ENCODE measurements at places on chromosomes 1 and 21. TPM values are rescaled to one million over a fixed set of nuclear protein-coding genes. Genes with fewer than 3 reads are reported as not detected.

The RUNX3 gene
- total RNA-seq, result not detected

The KIF21B gene
- total RNA-seq, result 0.63 TPM

The PRAMEF6 gene
- not detected for total RNA-seq

The NCDN gene
- 38.3 TPM for total RNA-seq

The KCNH1 gene
- 7.3 TPM for total RNA-seq

The HSD3B2 gene
- not detected for total RNA-seq

The LRRC53 gene
- not detected for total RNA-seq

The CA14 gene
- total RNA-seq, result not detected

The SYT14 gene
- 0.10 TPM for total RNA-seq

The RHBDL2 gene
- total RNA-seq, result not detected

The C1orf115 gene
- total RNA-seq, result 5.9 TPM

The IGSF9 gene
- not detected for total RNA-seq

DNA sequence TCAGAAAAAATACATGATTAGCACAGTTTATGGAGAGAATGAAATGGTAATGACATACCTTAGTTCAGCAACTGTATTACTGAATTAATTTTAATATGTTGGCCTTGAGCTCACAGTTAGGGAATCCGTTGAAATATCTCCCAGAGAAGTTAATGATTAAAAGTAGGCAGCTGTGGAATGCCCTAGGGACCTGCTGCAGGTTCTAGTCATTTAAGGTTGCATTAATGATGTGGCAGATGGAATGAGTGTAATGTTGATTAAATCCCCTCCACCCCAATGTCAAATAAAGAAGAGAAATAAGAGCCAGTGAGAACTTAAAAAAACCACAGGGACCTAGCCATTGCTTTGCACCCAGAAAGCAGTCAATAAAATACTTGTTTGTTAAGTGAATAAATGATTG, 40.3 kb upstream of the TRIM45 start:
- DNase-seq, result no peak

DNA sequence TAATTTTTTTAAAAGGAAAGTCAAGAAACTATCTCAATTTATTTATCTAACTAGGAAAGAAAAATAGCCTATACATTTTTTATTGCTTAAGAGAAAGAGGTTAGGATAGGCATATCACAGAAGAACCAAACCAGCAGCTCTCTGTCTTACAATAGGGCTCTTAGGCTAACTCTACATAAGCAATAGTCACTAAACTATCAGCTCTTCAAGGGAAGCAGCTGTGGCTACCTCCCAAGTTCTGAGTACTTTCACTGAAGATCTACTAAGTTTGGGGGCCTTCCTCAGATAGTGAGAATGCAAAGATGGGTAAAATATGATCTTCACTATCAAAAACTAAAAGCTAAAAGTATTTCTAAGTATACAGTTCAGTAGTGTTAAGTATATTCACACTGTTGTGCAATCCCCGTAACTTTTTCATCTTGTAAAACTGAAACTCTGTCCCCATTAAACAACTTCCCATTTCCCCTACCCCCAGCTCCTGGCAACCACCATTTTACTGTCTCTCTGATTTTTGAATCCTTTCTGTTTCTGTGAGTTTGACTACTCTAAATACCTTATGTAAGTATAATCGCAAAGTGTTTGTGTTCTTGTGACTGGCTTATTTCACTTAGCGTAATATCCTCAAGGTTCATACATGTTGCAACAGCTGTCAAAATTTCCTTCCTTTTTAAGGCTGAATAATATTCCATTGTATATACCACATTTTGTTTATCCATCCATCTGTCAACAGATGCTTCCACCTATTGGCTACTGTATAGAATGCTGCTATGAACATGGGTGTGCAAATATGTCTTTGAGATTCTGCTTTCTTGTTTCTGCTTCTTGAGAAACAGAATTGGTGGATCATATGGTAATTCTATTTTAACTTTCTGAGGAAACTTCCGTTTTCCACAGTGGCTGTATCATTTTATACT, 73.3 kb downstream of the ACBD6 start:
- DNase-seq, result no peak

GRCh38 chr1:66542314-66542713, 8.4 kb downstream of the SGIP1 start:
- no peak for DNase-seq

- DNase-seq, result no peak
These were observed 157.0 kb upstream of the EDN2 start for GRCh38 chr1:41641475-41641814.

GRCh38 chr1:147673816-147674215, 3.5 kb upstream of the ACP6 start:
- no peak for DNase-seq

- DNase-seq, result no peak
These were observed 17.9 kb downstream of the PLPP3 start for GRCh38 chr1:56561227-56562019.

DNA sequence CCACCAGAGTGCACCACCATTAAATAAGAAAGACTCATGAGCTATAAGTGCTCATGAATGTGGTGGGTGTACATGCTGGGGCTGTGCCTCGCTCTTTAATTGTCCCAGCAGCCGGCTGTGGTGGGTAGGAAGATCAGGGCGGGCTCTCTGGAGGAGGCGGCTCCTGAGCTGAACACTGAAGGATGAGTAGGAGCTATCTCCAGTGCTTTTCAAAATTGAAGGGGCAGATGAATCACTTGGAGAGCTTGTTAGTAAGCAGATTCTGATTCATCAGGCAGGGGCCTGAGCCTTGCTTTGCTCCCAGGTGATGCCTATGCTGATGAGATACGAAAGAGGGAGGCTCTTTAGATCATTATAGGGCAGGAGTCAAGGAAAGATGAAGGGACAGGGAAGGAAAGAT, 54.1 kb downstream of the ETS2 start:
- no peak for DNase-seq

All from osteocyte (in vitro differentiated cells).